ENCODE measurements at places on chromosomes 1 and 21.

DNA sequence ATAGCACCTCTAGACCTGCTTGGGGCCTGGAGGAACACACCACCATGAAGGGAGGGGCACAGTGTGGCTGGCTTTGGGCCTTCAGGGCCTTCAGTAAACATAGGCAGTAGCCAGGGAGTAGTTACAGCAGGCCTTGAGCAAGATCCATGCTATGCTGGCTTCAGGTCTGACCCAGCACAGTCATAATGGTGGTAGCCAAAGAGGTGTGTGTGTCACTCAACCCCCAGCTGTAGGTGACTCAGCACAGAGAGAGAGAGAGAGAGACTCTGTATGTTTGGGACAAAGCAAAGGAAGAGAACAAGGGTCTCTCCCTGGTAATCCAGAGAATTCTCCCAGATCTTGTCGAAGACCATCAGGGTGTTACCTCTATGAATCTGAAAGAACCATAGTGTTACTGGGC lies 250.5 kb upstream of the PKN2 start:
- DNase-seq: no peak

- no peak for DNase-seq
These were observed 25.0 kb downstream of the SDC3 start for GRCh38 chr1:30883389-30884172.

DNA sequence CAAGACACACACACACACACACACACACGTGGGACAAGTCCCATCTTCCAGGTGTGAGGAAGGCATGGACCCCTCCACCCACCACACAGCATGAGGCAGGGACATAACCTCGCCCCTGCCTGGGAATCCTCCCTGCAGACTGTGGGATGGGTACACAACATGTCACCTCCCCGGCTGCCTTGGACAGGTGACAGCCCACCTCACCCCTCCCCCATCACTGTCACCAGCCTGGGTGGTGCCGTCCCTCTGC lies 40.7 kb downstream of the AHDC1 start:
- DNase-seq: no peak

DNA sequence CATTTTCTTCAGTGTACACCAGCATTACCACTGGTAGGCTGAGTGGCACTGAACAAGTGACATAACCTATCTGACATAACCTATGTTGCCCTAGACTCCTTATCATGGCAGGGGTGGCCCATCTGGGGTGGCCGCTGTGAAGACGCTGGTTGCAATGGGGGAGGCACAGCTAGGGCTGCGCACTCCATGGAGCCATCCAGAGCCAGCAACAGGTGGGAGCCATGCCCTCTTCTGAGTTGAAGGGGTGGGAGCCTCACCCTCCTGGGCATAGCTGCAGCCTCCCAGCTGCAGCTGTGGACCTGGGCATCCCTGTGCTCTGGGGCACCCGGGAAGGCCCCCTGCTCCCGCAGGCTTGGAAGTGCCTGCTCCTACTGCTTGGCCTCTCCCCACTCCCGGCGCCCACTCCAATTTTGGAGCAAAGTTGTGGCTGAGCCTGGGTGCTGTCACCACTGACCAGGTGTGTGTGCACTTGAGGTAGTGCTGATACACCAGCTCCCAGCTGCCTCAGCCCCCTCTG lies 52.4 kb upstream of the NTPCR start:
- DNase-seq: no peak

- no peak for DNase-seq
These were observed 88.5 kb downstream of the UBE2U start for GRCh38 chr1:64291931-64292330.

DNA sequence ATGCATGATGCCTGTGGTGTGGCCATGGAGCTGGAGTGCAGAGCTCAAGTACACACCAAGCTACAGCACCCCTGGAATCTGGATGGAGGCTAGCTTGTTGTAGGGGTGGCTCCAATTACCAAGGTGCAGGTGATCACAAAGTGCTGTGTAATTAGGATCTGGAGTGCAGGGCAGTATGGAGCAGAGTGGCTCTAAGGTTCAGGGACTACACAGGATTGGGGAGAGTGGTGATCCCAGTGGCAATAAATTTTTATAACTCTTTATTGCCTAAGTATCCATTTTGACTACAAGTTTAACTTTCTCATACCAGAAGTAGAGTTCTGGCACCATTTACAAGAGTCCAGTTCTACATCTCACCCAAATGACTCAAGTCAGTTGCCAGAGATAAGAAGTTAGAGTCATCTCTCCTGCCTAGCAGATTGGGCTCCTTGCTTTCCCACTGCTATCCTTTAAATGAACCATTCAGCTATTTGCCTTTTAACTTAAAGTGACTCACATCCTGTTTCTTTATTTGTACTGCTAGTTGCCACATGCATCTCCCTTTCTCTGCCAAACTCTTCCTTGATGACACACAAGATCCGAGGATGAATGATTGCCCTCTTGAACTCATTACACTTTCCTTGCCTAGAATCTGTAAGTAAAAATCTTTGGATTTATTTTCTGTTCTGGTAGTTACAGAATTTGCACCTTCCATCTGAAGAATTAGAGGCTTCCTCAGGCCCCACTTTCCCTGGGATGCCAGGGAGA lies 427.2 kb downstream of the KCNT2 start:
- no peak for DNase-seq

Measured in cortex of kidney (tissue), 1 donor.